ENCODE measurements at places on chromosomes 4 and X.

GRCh38 chr4:37070041-37070440, 174.5 kb upstream of the NWD2 start:
- no peak for ATAC-seq

- no peak for ATAC-seq
Measured at GRCh38 chrX:70916754-70917153, 8.2 kb upstream of the TEX11 start.

GRCh38 chrX:47264483-47265173, 31.8 kb downstream of the USP11 start:
- no peak for ATAC-seq

GRCh38 chrX:153736871-153737441, 12.3 kb downstream of the ABCD1 start:
- no peak for ATAC-seq

DNA sequence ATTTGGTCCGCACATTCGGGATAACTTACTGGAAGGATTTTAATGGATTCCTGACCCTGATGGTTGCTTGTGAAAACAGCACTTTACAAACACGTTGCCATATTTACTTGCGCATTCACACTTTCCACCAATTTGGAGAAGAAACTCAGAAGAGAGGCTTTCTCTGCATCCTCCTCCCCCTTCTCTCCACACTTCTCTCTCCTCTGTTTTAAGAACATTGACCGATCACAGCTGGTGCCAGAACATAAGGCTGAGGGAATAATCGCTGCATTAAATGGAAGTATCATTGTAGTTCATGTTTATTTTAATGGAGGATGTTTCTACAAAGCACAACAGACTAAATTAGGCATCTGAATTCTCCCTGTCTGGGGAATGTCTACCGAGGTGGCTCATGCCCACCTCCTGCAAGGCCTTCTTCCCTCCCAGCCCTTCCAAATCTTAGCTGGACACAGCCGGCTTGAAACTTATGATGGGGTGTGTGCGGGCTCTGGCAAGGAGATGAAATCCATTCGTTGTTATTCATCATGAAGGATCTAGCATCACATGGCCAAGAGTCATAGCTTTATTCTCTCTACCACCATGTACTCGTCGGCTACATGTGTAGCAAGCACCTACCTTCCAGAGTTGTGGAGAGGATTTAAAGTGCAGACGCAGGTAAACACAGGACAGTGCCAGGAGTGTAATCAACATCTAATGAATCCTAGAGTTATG, 204.1 kb downstream of the LDB2 start:
- ATAC-seq, result no peak

- peak; percentile 32 for ATAC-seq
Measured at GRCh38 chr4:183094393-183095198, 4.5 kb upstream of the WWC2 start.

DNA sequence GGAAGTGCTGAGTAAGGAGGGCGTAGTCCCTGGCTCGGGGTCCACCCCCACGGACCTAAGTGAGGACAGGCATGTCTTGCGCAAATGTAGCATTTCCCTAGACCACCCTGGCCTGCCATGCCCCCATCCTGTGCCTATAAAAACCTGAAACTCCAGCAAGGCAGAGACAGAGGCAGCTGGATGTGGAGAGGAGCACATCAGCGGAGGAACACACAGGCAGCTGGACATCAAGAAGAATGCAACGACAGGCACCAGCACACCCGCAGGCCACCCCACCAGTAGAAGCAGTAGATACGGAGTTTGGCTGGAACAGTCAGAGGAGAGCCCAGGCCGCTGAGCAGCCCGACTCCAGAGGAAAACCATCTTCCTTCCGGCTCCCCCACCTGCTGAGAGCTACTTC, 345.9 kb downstream of the FSTL5 start:
- peak; percentile 36 for ATAC-seq

DNA sequence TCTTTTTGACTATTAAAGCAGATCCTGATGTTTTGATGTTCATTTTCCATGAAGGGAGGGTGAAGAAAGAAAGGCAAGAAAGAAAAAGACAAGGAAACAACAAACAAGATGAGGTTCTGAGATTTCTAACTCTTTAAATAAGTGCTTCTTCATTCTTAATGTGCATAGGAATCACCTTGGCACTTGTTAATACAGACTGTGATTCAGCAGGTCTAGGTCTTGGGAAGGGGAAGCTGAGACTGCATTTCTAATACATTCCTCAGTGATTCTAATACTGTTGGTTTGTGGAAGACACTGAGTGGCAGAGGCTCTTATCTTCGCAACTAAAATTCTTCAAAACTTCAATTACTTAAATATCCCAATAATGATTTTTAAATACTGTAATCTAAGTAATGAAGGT, 95.2 kb upstream of the NAP1L5 start:
- ATAC-seq, result no peak

- ATAC-seq, result no peak
Measured at GRCh38 chr4:88104902-88105610, 53.4 kb downstream of the ABCG2 start.

- ATAC-seq, result no peak
Measured at GRCh38 chr4:7343081-7343655, 91.6 kb downstream of the PSAPL1 start.

DNA sequence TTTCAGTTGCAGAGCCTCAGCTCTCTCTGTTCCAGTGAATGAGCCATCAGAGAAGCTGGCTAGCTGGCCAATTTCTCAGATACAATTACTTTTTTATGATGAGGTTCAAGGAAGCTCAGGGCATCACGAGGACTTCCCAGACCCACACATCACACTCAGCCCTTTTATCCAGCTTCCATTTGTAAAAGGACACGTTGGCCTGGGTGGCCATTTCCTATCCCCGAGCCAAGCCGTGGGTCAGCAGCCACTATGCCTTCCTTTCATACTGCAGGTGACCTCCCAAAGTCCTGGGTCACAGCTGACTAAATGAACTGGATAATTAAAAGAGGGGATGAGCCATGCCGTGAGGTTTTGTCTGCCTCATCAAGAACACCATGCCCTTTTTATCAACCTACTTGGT, 236.9 kb upstream of the PPARGC1A start:
- no peak for ATAC-seq

GRCh38 chr4:164613792-164614191, 140.1 kb upstream of the SMIM31 start:
- ATAC-seq, result no peak

GRCh38 chr4:53917729-53918128, 146.7 kb downstream of the CHIC2 start:
- ATAC-seq, result no peak

- no peak for ATAC-seq
Measured at GRCh38 chr4:139934708-139935195, 219.2 kb downstream of the MAML3 start.

GRCh38 chr4:108365551-108365950, 196.8 kb upstream of the LEF1 start:
- no peak for ATAC-seq

GRCh38 chr4:177214935-177215334, 94.7 kb upstream of the NEIL3 start:
- no peak for ATAC-seq

GRCh38 chrX:112784692-112785091, 55.9 kb downstream of the AMOT start:
- no peak for ATAC-seq

GRCh38 chr4:76688619-76689144, 209.3 kb downstream of the SOWAHB start:
- ATAC-seq, result no peak

- ATAC-seq, result no peak
Measured at GRCh38 chrX:50705042-50705441, 109.0 kb downstream of the SHROOM4 start.

GRCh38 chr4:73615613-73616012, 4.6 kb downstream of the RASSF6 start:
- no peak for ATAC-seq

DNA sequence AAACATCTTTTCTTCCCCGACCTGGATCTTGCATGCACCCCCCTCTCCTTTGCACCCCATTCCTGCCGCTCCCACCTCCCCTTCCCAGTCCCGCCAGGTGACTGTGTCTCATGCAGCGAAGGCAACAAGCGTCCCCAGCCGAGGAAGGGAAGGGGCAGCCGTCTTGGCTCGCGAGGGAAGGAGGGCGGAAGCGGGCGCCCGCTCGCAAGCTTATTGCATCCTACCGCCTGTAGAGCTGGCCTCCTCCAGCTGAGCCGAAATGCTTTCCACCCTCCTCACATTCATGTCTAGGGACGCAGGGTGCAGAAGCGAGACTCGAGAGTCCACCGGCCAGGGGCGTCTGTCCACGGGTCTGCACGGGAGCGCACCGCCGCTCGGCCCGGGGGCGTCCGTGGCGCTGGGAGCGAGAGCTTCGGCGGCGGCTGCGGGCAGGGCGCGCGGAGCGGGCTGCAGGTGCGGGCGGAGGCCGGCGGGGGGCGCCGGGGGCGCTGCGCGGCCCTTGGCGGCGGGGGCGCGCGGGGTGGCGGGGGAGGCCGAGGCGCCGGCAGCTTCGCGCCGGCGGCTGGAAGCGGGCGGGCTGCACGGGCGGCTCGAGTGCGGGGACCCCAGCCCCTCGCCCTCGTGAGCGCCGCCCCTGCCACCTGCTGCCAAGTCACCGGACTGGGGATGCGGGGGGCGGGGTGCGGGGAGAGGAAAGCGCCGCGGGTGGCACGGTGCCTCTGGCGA, at the start of gene KCNIP4:
Gene KCNIP4, minus strand, starts transcription at position 426 of the 726 bp plus-strand sequence.
- ATAC-seq, result peak; percentile 27

- ATAC-seq, result no peak
Measured at GRCh38 chr4:124934916-124935315, 222.4 kb upstream of the ANKRD50 start.

DNA sequence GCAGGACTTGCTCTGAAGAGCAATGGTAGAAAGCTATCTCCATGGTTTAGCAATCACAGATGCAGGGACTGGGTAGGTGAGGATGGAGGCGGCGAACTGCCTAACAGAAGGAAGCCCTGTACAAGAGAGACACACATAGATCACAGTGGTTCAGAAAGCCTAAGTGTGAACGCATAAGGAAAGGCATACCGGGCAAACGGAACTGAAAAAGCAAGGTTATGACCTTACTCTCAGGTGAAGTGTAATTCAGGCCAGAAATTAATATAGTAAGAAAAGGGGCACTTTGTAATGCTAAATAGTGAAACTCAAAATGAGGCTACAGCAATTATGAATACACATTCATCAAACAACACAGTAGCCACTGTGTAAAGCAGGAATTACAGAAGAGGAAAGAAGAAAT, 126.6 kb downstream of the PALLD start:
- no peak for ATAC-seq

GRCh38 chrX:10828036-10828435, 207.7 kb upstream of the MID1 start:
- ATAC-seq, result no peak

All from stimulated activated memory B cell treated with anti-CD40 and anti-IgM and Interleukin-4, amounts not matched to agents 10 μg/mL and 1 μg/mL and 100 μg/mL, for 72 hours (primary cell).